ENCODE measurements at places on chromosomes 7 and 10.
A peak's percentile ranks its signal among the peaks of the same experiment; 100 is the strongest.

GRCh38 chr7:2488681-2489080 is 12.5 kb upstream of the GRIFIN start:
- H3K4me1 ChIP-seq, result peaks cover 49% of the 10 kb centered on the region
- H3K27me3 ChIP-seq, result peaks cover 7% of the 10 kb centered on the region
- H3K27ac ChIP-seq, result peak overlapping the region; percentile 0

DNA sequence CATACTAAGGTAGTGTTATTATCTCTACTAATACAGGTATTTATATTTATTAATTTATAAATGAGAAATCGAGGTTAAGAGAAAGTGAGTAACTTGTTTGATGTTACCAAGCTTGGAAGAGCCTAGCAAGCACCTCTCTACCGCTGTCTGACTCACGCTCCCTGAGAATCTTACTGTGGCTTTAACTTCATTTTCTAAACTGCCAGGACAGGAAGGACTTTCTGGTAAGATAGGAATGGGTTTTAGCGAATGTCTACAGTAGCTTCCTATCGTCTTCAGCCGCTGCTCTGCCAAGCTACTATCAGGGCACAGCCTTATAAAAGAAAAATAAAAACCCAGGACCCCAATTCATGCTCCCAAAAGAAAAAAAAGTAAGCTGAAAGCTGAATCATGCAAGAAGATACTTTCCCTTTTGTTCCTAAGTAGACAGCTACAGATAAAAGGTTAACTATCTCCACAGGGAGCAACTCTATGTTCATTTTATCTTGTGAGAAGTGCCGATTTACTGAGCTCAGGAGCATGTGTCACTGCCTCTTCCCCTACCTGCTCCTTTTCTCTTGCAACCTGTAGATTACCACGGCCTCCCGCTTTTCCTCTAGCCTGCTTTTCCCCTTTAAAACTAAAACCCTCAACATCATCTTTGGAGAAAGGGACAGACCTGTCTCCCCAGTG is 60.2 kb downstream of the THNSL1 start:
- H3K4me1 ChIP-seq, result peaks cover 2% of the 10 kb centered on the region
- no peak overlapping the region for H3K4me3 ChIP-seq
- no peak overlapping the region for H3K27ac ChIP-seq
- H3K36me3 ChIP-seq, result no peaks in the 10 kb centered on the region
- DNase-seq, result no peak

GRCh38 chr7:108093341-108093740 is 36.8 kb downstream of the LAMB4 start:
- peaks cover 8% of the 10 kb centered on the region for H3K4me1 ChIP-seq
- peak; percentile 86 for DNase-seq
- no peaks in the 10 kb centered on the region for H3K36me3 ChIP-seq
- peak overlapping the region; percentile 31 for H3K27ac ChIP-seq

- H3K27me3 ChIP-seq, result no peaks in the 10 kb centered on the region
- no peaks in the 10 kb centered on the region for H3K4me1 ChIP-seq
- no peak overlapping the region for H3K4me3 ChIP-seq
- DNase-seq, result no peak
These were observed 311.4 kb downstream of the PARD3 start for GRCh38 chr10:34503704-34504103.

DNA sequence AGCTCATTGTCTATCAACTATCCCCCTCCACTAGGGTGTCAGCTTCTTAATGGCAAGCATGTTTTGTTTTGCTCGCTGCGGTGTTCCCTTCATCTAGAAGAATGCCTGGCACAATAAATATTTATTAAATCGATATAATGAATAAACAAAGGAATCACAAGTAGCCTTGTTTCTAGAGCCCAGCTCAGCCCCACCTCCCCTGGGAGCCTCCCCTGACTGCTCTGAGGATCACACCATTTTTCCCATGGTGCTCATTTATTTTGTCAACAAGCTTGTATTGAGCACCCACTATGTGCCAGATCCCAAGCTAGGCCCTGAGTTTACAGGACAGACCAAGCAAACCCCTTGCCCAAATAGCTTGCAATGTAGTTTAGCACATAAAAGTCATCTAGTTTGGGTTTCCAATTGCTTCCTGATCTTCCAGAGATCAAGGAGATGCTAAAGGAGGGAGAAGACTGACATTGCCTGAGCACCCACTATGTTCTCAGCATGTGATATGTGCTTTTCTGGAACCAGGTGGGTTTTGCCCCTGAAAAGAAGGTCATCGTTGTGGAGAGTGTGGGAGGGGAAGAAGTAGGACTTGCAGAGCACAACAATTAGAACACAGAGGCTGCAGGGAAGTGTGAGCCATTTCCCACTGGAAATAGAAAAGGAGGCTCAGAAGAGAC is 42.3 kb upstream of the GPAM start:
- H3K27me3 ChIP-seq, result no peaks in the 10 kb centered on the region
- H3K4me3 ChIP-seq, result no peak overlapping the region
- no peaks in the 10 kb centered on the region for H3K4me1 ChIP-seq
- H3K36me3 ChIP-seq, result no peaks in the 10 kb centered on the region
- no peak overlapping the region for H3K27ac ChIP-seq

DNA sequence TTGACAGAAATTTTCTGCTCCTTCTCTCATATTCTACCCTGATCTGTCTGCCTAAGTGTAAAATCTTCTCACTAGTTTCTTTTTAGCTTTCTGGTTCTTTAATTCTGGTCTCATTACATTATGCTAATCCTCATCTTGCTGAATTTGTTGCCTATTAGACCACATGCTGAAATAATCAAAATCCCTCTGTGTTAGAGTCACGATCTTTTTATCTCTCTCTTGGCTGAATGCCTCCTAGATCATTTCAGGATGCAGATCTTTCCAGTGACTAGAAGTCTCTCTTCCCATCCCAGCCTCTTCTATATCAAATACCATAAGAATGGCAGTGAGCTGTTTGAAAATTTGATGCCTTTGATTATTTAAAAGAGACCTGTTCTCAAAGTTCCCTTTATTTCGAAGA is 661.9 kb downstream of the SORCS1 start:
- H3K4me1 ChIP-seq, result no peaks in the 10 kb centered on the region
- peak; percentile 54 for DNase-seq
- no peak overlapping the region for H3K27ac ChIP-seq
- H3K27me3 ChIP-seq, result no peaks in the 10 kb centered on the region

- no peak overlapping the region for H3K4me3 ChIP-seq
- peak; percentile 16 for DNase-seq
- H3K4me1 ChIP-seq, result no peaks in the 10 kb centered on the region
- no peaks in the 10 kb centered on the region for H3K36me3 ChIP-seq
These were observed 47.1 kb upstream of the UCN3 start for GRCh38 chr10:5317547-5318107.

- peaks cover 19% of the 10 kb centered on the region for H3K4me1 ChIP-seq
- no peak overlapping the region for H3K4me3 ChIP-seq
- H3K36me3 ChIP-seq, result no peaks in the 10 kb centered on the region
These were observed 38.5 kb downstream of the DPYSL4 start for GRCh38 chr10:132225073-132225848.

- peak overlapping the region; percentile 38 for H3K27ac ChIP-seq
- peak; percentile 86 for DNase-seq
- H3K4me3 ChIP-seq, result peak overlapping the region; percentile 2
- peaks cover 16% of the 10 kb centered on the region for H3K4me1 ChIP-seq
These were observed 8.3 kb downstream of the IQCE start for GRCh38 chr7:2566890-2567678.

- DNase-seq, result peak; percentile 7
- no peaks in the 10 kb centered on the region for H3K4me1 ChIP-seq
- H3K27me3 ChIP-seq, result no peaks in the 10 kb centered on the region
- no peak overlapping the region for H3K4me3 ChIP-seq
- no peak overlapping the region for H3K27ac ChIP-seq
- H3K36me3 ChIP-seq, result no peaks in the 10 kb centered on the region
These were observed 133.7 kb upstream of the SEMA3E start for GRCh38 chr7:83782628-83783027.

- no peak overlapping the region for H3K4me3 ChIP-seq
- no peak for DNase-seq
- peaks cover 5% of the 10 kb centered on the region for H3K27me3 ChIP-seq
- H3K27ac ChIP-seq, result no peak overlapping the region
- H3K4me1 ChIP-seq, result peaks cover 10% of the 10 kb centered on the region
These were observed 60.8 kb upstream of the SMNDC1 start for GRCh38 chr10:110365356-110366143.

DNA sequence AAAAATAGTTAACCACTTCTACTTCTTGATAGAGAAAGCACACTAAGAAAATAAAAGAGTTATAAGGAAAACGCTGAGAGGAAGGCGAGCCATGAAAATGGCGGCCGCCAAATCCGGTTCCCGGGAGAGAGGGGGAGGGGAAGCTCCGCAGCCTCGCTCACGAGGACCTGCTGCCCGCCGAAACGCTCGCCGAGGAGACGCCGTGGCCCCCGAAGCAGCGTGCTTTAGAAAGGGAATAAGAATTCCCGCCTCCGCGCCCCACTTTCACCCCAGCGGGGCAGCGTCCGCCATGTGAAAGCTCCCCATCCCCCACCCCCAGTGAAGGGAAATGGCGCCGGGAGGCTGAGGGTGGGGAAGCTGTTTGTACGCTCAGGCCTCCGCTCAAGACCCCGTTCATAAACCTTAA is 505 bp downstream of the HNRNPA2B1 start:
- H3K4me3 ChIP-seq, result peak overlapping the region; percentile 96
- peak; percentile 85 for DNase-seq
- peaks cover 20% of the 10 kb centered on the region for H3K36me3 ChIP-seq
- no peaks in the 10 kb centered on the region for H3K27me3 ChIP-seq

DNA sequence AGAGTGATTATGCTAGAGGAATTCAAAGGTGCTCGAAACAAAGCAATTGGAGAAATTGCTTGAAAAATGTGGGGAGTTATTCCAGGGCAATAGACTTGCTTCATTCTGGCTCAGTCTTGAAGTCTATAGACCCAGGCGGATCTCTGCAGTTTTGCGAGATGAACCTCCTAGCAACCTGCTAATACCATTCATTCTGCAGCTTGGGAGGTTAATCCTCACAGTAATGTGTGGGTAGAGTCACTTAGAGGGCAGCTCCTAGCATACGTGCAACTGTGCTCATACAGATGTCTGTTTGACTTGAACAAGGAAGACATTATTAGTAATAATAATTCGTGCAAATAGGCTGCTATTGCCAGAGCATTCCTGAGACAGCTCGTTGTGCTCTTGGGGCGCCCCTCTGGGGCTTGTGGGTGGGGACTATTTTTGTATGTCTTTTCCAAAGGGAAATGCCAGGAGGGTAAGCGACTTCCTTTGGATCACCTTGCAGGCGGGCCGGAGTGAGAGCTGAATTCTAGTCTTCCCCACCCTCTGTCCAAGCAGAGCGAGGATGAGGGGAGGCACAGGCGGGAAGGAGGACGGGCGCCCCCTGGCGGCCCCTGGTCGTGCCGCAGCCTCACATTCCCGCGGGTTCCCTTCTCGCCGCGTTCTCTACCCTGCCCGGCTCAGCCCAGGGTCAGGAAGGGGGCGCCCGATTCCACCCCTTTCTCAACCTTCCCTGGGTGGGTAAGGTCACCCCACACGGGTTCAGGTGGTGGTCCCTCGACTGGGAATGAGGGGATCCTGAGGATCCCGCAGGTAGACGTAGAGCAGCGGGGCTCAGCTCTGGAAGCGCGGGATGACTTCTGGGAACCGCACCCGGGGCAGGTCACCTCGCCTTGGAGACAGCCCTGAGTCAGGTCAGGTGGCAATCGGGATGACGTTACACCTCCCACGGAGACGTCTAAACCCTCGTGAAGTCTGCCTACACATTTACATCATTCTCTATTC is 241.5 kb downstream of the PHTF2 start:
- DNase-seq, result no peak
- no peaks in the 10 kb centered on the region for H3K4me1 ChIP-seq
- no peak overlapping the region for H3K4me3 ChIP-seq
- peaks cover 2% of the 10 kb centered on the region for H3K27me3 ChIP-seq

GRCh38 chr10:30011396-30011795 is 48.0 kb downstream of the JCAD start:
- H3K27ac ChIP-seq, result peak overlapping the region; percentile 65
- H3K4me3 ChIP-seq, result no peak overlapping the region
- DNase-seq, result peak; percentile 85
- no peaks in the 10 kb centered on the region for H3K36me3 ChIP-seq

- no peak overlapping the region for H3K27ac ChIP-seq
- no peaks in the 10 kb centered on the region for H3K4me1 ChIP-seq
- H3K27me3 ChIP-seq, result no peaks in the 10 kb centered on the region
- DNase-seq, result no peak
- H3K4me3 ChIP-seq, result no peak overlapping the region
- H3K36me3 ChIP-seq, result no peaks in the 10 kb centered on the region
These were observed 31.9 kb downstream of the MICU1 start for GRCh38 chr10:72593963-72594362.

DNA sequence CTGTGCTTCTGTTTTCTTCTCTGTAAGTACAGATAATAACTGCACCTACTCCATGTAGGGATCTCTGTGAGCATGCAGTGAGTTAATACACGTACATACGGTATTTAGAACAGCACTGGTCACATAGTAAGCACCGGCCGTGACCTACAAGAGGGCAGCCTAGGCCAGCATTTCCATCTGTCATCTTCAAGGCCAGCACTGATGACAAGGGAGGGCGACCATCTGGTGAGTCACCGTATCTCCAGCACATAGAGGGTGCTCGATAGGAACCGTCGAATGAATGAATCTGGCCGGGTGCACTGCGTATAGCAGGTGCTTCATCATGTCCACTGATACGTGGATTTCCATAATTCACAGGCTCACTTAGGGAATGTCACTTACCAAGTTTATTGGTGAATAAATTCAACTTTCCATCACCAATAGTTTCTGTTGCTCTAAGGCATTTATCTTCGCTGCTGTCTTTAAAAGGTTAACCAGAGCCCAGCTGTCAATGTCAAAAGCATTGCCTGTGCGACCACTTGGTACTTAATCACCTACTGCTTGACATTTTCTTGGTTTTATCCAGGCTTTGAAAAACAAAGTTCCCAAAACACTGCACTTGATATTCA is 8.3 kb downstream of the NOD1 start:
- no peak overlapping the region for H3K4me3 ChIP-seq
- no peaks in the 10 kb centered on the region for H3K27me3 ChIP-seq
- H3K36me3 ChIP-seq, result peaks cover 2% of the 10 kb centered on the region
- H3K27ac ChIP-seq, result peak overlapping the region; percentile 85
- peaks cover 53% of the 10 kb centered on the region for H3K4me1 ChIP-seq

DNA sequence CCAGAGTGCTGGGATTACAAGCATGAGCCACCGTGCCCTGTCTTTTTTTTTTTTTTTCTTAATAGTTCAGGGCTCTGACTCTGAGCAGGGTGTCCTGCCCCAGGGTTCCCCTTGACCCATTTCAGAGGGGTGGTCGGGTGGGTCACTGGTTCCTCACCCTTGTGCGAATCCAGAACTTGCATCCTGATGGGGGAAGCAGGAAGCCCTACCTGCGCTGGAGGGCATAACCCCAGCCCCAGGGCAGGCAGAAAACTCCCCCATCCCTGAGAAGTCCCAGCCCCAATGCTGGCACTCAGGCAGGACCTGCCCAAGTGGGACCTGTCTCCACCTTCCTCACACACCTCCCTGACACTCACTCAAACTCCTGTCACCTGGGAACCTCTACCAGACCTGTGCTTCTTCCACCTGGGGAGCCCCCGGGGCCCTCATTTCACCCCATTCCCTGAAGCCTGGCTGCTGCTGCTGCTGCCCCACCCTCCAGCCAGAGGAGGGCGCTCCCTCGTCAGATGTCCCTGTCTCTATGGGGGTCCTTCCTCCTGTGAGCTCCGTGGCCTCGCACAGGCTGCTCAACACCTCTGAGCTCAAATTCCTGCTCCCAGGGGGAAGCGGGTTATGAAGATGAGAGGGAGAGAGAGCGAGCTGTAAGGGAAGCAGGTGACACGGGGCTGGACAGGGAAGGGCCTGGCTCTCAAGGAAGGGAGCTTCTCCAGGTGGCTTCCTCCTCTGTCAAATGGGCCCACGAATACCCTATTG is 15.1 kb upstream of the ZNF273 start:
- DNase-seq, result no peak
- no peaks in the 10 kb centered on the region for H3K36me3 ChIP-seq
- H3K4me1 ChIP-seq, result peaks cover 15% of the 10 kb centered on the region
- H3K27me3 ChIP-seq, result peaks cover 69% of the 10 kb centered on the region
- H3K27ac ChIP-seq, result no peak overlapping the region
- no peak overlapping the region for H3K4me3 ChIP-seq
